Stimulated activated naive CD8-positive, alpha-beta T cell treated with anti-CD3 and anti-CD28 coated beads, Interleukin-15, amount 100 ng/mL, for 72 hours (primary cell): ENCODE measurements at places on chromosomes 3 and 15.

GRCh38 chr3:197883541-197883940, 66.4 kb upstream of the RPL35A start:
- DNase-seq, result no peak

DNA sequence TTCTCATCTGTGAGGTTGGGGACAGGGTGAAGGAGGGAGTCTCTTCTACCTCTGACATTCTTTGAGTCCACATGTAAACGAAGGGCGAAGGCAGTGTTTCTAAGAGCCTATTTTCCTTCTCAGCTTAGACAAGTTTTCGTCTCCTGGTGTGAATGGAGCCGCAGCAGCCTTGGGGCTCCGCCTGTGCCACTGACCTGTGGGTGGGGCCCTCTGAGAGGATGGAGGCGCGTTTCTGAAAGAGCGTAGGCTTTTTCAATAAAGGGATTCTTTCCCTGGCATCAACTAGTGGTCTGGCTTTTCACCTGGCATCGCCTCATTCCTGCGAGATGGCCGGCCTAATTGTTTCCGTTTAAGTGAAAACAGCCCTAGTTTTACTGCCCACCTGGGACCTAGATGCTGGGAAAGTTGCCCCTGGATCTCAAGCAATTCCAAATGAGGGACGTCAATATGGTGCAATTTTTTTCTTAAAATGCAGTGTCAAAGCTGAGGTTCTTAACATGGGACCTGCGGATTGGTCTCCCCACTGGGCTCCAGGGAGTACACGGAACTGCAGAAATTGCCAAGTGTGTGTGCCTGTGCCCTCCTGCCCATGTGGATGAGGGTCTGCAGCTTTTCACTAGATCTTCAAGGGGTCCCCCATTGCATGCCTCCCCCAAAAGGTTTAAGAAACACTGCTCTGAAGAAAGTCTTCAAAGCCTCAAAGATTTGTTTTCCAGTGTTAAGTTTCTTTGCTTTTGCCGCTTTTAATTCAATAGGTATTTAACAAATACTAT, 958 bp downstream of the GLDN start:
- no peak for DNase-seq

- DNase-seq, result no peak
Measured at GRCh38 chr15:26103002-26103404, 239.9 kb upstream of the ATP10A start.

DNA sequence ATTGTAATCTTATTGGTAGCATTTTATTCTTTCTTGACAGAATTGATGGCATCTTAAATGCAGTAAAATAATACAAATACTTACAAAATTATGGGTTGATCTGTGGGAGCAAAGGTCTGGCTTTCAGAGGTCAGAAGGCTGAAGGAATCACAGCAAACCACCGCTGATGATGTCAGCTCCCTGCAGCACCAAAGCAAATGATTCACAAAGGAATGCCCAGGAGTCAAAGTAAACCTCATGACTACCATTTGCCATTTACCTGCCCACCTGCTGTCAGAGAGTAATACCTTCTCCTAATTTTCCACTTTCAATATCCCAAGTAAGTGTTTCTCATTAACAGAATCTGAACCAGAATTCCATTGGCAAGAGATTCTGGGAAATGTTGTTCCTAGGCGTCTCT, 46.1 kb downstream of the CPA3 start:
- no peak for DNase-seq

DNA sequence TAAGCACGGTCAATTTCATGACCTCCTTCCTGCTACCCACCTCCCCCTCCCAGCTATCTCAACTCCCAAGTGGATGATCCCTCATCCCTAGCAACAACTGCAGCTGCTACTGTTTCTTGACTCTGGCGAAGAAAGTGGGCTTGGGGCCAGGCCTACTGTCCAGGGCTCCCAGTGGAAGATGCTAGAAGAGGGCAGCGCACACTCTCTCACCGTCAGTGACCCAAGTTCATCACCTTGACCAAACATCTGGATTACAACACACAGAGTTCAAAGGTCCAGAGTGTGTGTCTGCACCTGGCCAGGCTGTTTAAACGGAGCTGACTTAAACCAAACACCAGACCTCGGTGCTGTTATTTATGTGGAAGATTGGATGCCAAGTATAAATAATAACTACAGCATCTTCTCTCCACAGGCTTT, 385.6 kb downstream of the SHQ1 start:
- DNase-seq, result no peak

- no peak for DNase-seq
Measured at GRCh38 chr3:119595639-119596334, 1.9 kb upstream of the PLA1A start.

GRCh38 chr15:64732156-64732860, 43.1 kb downstream of the RBPMS2 start:
- DNase-seq, result no peak

DNA sequence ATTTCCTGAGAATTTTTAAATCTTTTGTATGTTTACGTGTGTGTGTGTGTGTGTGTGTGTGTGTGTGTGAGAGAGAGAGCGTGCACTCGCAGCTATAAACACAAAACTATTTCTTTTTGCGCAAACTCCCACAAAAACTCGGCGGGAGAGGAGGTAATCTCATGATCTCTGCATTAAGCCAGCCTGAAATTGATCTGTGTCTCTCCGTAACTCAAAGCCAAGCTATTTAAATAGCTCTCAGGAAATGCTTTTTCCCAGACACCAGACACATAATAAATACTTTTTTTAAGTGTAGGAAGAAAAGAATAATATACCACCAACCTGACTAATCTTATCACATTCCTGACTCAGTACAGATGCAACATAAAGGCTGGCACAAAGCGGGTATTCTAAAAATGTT, 226.8 kb downstream of the MAGI1 start:
- no peak for DNase-seq

GRCh38 chr3:71045917-71046282, 537.6 kb downstream of the FOXP1 start:
- DNase-seq, result no peak

DNA sequence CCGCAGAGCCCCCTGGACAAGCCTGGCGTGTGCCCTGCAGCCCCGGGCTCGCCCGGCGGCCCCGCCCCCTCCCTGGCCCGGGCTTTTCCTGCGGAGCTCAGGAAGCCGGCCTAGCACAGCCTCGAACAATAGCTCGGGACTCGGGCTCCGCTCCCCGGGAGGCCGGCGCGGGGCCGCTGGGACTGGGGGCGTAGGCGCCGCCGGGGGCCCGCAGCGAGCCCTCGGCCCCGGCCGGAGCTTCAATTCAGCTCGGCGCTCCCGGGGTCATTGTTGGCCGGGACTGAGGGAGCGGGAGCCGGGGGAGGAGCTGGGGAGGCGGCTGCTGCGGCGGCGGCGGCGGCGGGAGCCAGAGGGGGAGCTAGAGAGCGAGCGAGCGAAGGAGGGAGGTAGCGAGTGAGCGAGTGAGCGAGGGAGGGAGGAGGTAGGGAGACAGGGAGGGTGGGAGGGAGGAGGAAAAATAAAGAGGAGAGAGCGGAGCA, 41.0 kb upstream of the ROPN1 start:
- DNase-seq, result peak; percentile 65

GRCh38 chr15:57134071-57134605, 215.7 kb downstream of the TCF12 start:
- no peak for DNase-seq

GRCh38 chr3:30368978-30369377, 237.4 kb upstream of the TGFBR2 start:
- DNase-seq, result no peak

DNA sequence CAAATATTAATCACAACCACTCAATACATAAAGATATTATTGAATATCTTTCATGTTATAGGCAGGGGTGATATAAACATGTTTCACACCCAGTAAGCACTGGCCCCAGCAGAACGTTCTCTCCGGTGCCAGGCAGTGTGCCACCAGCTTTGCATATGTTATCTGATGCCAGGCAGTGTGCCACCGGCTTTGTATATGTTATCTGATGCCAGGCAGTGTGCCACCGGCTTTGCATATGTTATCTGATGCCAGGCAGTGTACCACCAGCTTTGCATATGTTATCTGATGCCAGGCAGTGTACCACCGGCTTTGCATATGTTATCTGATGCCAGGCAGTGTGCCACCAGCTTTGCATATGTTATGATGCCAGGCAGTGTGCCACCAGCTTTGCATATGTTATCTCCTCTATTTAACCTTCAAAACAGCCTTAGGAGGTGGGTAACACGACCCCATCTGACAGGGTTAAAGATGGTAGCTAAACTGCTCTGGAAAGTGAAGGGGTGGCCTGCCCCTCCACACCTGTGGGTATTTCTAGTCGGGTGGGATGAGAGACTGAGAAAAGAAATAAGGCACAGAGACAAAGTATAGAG, 6.9 kb downstream of the MUC20 start:
- no peak for DNase-seq

DNA sequence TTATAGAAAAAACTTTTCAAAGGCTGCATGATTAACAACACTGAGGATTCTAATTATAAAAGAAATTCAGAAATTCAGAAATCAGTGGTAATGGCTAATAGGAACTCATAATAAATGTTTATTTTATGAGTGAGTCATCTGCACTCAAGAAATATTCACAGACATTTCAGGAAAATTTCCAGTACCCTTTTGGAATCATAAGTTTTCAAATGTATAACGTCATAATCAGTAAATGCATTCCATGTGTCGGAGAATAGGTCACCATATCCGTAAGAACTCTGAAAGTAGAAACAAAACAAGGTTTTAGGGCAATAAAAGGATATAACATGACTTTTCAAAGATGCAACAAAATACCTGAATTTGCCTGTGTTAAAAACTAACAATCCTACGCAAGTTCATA, 24.7 kb downstream of the EOGT start:
- DNase-seq, result no peak

DNA sequence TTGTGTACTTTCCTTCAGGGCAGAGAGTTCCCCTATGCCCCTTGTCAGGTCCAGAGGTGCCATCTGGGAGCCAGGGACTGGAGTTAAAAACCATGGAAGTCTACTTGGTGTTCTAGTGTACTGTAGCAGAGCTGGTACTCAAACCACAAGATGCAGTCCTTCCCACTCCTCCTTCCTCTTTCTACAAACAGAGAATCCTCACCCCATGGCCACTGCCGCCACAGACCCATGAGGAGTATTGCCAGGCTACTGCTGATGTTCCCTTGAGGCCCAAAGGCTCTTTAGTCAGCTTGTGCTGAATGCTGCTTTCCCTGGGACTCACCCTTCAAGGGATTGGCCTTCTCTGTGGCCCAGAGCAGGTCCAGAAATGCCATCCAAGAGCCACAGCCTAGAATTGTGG, 229.2 kb upstream of the ZPLD1 start:
- DNase-seq, result no peak

DNA sequence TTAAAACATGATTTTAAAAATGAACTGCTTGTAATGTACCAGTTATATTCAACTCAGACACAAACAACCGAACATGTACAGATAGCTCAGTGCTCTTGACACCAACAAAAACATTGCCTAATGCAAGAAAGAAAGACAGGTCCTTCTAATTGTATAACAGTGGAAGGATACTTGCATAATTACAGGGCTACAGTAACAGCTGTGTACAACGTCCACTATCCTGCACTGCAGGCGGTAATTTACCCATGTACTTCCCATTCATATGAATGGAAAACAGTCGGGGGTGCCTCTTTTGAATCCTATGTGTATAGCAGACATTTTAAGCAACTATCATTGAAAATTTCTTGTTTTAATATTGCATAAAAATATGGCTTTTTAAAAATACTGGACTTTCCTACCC, 41.1 kb upstream of the PLSCR5 start:
- DNase-seq, result no peak

- no peak for DNase-seq
Measured at GRCh38 chr3:167125612-167126407, 254.3 kb downstream of the ZBBX start.

- DNase-seq, result peak; percentile 83
Measured at GRCh38 chr15:38817427-38818156, 253.0 kb upstream of the RASGRP1 start.

DNA sequence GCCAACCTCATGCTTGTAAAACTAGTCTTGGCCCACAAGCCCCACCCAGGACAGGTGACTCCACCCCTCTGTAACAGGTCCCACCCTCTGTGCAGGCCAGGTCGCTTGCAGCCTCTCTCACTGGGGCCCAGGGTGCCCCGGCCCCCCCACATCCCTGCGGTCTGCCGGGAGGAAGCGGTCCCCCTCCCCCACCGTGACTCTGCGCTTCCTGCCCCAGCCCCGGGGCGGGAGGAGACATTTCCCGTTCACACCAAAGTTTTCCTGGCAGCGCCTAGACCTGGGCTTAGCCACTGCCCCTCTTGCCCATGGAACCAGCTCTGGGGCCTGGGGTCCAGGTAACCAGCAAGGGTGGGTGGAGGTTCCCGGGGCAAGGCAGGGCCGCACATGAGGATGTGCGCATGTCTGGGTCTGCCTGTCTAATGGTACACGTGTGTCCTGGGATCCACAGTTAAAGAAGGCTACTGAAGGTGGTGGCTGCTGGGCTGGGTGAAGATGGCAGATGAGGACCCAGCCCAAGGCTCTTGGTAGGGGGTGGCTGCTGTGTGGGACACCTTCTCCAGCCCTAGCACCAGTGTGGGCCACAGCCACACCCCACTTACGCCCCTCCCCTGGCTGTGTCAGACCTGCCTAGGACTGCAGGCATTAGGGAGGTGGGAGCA, 8.4 kb downstream of the NBEAL2 start:
- DNase-seq, result peak; percentile 87

DNA sequence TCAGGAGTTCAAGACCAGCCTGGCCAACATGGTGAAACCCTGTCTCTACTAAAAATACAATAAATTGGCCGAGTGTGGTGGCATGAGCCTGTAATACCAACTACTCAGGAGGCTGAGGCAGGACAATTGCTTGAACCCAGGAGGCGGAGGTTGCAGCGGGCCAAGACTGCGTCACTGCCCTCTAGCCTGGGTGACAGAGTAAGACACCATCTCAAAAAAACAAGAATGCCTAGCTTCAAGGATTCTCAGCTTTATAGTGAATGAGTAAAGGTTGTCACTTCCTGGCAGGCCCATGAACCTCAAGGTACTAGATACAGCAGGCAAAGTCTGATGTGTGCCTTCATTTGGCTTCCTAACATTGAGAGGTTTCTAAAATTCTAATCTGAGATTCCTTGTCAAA, 14.4 kb downstream of the THOC7 start:
- no peak for DNase-seq

GRCh38 chr3:47899495-47900108, 96.7 kb downstream of the DHX30 start:
- DNase-seq, result no peak

GRCh38 chr3:124248471-124249028, 256.6 kb upstream of the ROPN1 start:
- DNase-seq, result no peak

DNA sequence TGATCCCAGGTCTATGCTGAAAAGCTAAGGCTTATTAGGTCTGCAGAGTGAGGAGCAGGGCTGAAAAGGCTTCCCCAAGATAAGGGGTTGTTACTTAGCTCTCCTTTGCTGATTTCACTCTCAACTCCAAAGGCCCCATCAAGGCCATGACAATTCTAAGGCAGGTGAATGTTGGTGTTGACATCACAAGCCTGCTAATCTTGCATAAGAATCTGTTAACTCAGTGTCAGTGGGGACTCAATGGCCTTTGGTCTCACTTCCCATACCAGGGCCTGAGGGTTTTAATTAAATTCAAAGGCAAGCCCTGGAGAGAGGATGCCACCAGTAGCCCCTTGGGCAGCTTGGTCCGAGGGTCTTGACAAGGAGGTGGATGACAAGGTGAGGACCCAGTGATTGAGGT, 9.4 kb upstream of the ALAS1 start:
- no peak for DNase-seq

GRCh38 chr15:49984436-49984835, 134.6 kb downstream of the ATP8B4 start:
- no peak for DNase-seq

- no peak for DNase-seq
Measured at GRCh38 chr3:53643757-53644156, 149.3 kb downstream of the CACNA1D start.
